ENCODE measurements at places on chromosomes 16 and 17.
A peak's percentile ranks its signal among the peaks of the same experiment; 100 is the strongest.

DNA sequence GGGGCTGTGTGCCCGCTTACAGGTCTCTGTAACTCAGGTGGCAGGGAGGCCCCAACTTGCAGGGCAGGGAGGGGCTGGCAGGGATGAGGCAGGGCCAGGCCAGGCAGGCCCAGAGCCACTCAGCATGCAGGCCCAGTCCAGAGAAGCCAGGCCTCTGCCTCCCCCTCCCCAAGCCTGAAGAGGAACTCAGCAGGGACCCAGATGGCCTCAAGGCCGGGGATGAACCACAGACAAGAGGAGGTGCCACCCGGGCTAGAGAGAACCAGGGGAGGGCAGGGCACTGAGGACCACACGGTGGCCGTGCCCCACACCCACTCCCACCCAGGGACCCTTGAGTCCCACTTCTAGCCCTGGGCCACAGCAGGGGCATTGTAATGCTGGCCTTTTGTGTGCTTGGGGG is 29.8 kb upstream of the EIF1 start:
- DNase-seq = no peak

GRCh38 chr16:4309833-4310266 is 6.0 kb upstream of the GLIS2 start:
- DNase-seq = peak; percentile 70

- DNase-seq = no peak
These were observed 30.6 kb upstream of the CBFA2T3 start for GRCh38 chr16:89007371-89008249.

DNA sequence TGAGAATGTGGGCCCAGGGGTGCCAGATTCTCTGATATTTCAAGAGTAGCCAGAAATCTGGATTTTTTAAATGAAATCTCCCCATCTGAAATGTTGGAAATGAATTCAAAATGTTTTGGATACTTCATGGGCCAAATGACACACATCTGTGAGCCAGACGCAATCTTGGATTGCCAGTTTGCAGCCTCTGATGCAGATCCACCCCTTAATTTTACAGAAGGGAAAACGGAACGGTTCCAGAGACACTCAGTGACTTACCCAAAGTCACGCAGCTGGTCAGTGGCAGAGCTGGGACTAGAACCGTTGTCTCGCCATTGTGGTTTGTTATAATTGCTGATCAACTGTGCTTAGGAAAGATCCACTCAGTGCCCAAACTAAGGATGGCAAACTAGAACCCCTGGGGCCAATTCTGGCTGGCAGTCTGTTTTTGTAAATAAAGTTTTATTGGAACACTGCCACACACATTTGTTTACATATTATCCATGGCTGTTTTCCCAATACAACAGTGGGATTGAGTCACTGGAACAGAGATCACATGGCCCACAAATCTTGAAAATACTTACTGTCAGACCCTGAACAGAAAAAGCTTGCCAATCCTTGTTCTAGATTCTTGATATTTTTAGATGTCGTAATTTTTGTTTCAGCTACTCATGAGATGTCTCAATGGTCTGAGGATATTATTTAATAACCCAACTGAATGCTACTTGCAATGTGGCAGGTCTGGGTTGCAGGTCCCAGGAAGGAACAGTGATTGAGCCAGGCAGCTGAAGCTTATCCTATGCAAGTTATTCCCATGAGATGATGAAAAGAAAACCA is 143.8 kb downstream of the AXIN2 start:
- DNase-seq = peak; percentile 25

DNA sequence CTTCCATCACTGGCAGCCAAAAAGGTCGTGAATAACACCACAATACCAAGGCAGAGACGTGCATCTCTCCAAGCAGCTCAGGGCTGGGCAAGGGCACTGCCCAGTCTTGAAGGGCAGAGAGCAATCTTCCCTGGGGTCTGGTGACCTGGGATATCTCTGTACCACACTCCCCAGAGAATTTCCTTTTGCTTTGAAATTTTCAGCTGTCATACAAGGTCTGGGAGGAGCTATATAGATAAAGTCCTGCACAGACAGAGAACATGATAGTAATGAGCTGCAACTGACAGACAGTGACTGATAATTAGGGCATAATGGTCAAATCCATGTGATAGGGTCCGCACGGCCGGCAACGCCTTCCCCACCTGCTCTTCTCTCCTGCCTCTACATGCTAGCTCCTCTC is 68.2 kb downstream of the DYNLRB2 start:
- DNase-seq = no peak

DNA sequence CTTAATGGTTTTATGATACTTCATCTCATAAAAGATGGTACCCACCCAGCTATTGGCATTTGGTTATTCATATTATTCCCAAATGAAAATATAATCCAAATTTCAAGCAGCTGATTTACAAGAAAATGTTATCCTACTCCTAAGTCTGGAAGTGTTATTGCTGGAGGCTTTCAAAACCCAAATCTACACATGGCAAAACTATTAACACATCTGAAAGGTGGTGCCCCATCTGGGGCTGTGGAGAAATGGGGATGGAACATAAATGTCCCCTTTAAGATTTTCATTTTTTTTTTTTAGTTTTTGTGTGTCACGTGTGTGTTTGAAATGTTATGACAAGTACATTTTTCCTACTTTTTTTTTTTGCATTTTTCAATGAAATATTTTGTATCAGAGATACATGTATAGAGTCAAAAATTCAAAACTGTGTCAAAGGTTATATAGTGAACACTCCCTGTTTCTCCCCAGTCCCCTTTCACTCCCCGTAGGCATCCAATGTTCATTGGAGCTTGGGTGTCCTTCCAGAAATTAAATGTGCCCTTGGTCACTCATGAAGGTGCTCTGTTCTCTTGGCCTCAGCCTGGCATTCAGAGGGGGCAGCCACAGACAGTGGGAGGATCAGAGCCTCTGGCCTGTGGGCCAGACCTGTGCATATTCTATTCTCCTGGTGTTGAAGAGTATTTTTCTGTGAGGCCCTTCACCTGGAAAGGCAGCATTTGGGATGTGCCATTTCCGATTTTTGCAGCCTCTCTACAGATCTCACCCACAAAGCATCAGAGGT is 79.1 kb downstream of the CLEC16A start:
- DNase-seq = no peak

DNA sequence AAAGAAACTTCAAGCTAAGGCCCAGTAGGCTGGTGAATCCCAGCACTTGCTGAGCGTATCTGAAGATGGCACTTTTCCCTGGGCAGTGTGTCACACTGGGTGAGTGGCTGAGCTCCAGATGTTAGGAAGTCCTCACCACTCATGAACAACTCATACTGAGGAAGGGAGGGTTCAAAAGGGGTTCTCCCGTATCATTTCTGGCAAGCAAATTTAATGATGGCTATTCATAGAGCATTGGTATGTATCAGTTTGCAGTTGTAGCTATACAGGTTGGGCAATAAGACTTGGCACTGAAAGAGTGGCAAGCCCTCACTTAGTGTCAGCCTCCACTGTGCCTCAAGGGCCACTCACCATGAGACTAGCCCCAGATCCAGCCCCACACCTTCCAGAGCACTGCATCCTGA is 10.7 kb downstream of the GFOD2 start:
- DNase-seq = peak; percentile 91

GRCh38 chr16:85518398-85519049 is 94.6 kb upstream of the GSE1 start:
- no peak for DNase-seq

- no peak for DNase-seq
These were observed 18.7 kb downstream of the RBFOX3 start for GRCh38 chr17:79592198-79592597.

- DNase-seq = no peak
These were observed 668 bp upstream of the UNK start for GRCh38 chr17:75783803-75784472.

DNA sequence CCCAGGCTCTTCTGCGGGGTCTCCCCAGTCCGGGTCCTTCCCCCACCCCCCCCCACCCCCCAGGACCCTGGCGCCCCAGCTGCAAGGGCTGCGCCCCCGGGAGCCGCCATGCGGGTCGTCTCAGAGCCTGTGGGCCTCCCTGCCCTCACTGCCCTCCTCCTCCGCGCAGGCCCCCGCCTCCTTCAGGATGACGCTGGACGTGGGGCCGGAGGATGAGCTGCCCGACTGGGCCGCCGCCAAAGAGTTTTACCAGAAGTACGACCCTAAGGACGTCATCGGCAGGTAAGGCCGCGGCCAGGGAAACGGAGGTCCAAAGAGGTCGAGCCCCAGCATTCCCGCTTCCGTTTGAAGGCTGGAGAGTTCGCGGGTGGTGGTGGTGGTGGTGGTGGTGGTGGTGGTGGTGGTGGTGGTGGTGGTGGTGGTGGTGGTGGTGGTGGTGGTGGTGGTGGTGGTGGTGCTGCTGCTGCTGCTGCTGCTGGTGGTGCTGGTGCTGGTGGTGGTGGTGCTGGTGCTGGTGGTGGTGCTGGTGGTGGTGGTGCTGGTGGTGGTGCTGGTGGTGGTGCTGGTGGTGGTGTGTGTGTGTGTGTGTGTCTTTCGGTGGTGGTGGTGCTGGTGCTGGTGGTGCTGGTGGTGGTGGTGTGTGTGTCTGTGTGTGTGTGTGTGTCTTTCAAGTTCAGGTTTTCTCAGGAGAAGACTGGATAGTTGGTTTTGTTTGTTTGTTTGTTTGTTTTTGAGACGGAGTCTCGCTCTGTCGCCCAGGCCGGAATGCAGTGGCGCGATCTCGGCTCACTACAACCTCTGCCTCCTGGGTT is 615 bp downstream of the PHKG2 start:
- peak; percentile 74 for DNase-seq

DNA sequence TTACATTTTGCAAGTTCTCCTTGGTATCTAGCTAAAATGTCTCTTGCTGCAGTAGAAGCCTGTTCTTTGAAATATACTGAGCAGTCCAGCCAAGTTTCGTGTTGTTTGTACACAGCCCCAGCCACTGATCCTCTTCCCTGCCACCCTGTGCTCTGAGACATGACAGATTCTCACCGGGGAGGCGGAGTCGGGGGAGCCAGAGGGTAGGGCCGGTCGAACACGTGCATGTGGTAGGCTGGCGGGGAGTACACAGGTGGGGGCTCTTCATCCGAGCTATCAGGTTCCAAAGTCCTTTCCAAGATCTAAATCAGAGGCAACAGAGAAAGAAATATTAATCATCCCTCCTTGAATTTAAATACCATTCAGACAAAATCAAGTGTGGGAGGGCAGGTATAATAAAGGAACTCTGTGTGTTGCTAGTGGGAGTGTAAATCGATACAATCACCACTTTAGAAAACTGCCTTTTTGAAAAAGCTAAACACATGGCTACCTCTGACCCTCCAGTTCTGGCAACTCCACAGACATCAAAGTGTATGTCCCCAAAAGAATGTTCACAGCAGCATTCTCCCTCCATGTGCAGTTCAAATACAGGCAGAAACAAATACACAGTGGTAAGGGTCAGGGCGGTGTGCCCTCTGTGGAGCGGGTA is 29.7 kb upstream of the MRPS23 start:
- no peak for DNase-seq

DNA sequence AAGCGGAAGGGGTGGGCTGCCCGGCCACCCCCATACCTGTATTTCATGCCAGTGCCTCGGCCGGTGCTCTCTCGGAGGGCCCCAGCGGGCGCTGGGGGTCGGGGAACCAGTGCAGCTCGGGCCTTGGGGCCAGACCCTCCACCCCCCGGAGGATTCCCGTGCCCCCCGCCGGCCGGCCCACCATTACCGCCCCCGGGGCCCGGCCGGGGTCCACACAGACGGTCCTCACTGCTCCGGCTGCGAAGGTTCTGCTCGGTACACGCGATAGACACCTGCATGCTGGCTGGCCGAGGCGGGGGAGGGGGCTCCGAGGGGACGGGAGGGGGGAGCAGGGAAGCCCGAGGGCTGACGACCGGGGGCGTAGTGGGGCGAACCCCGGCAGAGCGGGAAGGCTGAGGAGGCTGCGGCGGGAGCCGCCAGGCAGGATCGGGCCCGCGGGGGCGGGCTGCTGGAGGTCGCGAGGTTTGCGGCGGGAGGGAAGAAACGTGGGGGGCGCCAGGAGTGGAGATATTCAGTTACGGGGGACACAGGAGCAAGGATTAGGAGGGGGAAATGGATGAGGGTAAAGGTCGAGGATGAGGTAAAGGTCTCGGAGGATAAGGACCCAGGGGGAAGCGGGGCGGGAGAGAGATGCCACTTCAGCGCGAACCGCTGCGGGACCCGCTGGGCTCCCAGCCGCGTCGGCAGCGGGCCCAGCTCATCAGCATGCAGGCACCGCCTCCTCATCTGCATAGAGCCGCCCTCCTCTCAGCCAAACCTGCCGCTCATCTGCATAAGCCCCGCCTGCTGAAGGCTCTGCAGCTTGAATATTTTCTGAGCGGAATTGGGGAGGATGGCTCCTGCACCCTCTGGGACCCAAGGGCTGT is at the start of gene KCNAB3:
TSS of gene KCNAB3 (minus strand) at position 699 of the 866 bp plus-strand sequence. CDS start at position 278, 421 bp downstream.
- DNase-seq = peak; percentile 78

DNA sequence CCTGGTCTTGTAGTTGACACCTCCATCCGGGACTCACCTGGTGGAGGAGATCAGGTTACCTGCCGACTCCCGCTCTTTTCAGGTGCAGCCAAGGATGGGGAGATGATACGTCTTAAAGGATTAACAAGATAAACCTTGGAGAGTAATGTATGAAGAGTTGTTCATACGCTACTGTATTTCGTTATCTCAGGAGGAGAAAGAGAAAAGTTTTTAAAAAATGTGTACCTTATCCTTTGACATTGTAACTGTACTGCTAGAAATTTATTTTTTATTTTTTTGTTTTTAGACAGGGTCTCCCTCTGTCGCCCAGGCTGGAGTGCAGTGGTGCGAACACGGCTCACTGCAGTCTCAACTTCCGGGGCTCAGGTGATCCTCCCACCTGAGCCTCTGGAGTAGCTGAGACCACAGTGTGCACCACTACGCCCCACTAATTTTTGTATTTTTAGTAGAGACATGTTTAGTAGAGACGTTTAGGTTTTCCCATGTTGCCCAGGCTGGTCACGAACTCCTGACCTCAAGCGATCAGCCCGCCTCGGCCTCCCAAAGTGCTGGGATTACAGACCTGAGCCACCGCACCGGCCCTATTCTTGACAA is 764 bp upstream of the SMURF2 start:
- DNase-seq = no peak

DNA sequence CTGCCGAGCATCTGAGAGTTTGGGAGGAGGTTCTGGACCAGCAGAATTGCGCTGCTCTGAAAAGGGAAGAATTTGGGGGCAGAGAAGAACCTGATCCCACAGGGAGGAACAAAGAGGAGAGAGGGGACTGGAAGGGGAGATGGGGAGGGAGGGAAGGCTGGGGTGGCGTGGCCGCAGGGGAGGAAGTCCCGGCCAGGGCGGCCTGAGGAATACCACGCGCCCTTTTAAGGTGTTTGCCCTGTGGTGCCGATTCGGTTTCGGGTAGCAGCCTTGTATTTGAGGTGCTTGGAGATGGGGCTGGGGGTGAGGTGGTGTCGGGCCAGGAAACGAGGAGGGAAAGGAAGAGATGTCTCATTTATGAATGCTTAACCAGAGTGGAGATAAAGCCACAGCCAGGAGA is 51.3 kb downstream of the AKAP1 start:
- no peak for DNase-seq

DNA sequence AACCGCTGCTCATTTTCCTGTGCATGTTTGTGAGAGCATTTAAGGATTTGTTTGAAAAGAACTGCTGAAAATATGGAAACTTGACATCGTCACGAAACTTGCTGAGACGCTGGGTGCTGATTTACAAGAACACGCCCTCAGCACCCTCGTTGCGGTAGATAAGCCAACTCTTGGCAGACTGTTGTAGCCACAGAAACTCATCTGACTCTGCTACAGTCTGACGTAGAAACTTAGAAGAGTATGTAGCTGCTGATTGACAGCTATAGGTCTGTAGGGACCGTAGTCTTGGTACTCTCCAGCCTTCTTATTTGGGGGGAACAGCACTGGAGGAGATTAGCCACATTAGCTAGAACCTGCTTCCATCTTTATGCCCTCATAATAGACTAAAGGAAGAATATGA is 36.1 kb upstream of the MYH2 start:
- DNase-seq = no peak

- no peak for DNase-seq
These were observed 458.9 kb downstream of the CDH13 start for GRCh38 chr16:83085660-83086059.

- no peak for DNase-seq
These were observed 2.6 kb downstream of the SLC16A6 start for GRCh38 chr17:68288375-68288774.
